Mammary epithelial cell (primary cell): ENCODE measurements at places on chromosomes 12 and 14.

DNA sequence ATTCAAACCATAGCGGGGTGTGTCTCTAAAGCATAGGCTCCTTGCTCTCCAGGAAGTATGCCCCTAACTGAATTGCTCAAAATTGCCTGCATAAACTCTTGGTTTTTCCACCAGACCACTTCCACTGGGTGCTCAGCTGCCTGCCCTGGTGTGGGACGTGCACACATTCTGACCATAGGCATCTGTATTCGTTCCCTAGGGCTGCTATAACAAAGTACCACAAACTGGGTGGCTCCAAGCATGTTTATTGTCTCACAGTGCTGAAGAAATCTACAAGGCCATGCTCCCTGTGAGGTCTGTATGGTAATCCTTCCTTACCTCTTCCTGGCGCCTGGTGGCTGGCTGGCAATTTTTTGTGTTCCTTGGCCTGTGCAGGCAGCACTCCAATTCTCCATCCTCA is 16.4 kb upstream of the GALNT6 start:
- no peak for DNase-seq

- no peak for DNase-seq
Observed at GRCh38 chr12:109069307-109070271, 17.2 kb downstream of the USP30 start.

DNA sequence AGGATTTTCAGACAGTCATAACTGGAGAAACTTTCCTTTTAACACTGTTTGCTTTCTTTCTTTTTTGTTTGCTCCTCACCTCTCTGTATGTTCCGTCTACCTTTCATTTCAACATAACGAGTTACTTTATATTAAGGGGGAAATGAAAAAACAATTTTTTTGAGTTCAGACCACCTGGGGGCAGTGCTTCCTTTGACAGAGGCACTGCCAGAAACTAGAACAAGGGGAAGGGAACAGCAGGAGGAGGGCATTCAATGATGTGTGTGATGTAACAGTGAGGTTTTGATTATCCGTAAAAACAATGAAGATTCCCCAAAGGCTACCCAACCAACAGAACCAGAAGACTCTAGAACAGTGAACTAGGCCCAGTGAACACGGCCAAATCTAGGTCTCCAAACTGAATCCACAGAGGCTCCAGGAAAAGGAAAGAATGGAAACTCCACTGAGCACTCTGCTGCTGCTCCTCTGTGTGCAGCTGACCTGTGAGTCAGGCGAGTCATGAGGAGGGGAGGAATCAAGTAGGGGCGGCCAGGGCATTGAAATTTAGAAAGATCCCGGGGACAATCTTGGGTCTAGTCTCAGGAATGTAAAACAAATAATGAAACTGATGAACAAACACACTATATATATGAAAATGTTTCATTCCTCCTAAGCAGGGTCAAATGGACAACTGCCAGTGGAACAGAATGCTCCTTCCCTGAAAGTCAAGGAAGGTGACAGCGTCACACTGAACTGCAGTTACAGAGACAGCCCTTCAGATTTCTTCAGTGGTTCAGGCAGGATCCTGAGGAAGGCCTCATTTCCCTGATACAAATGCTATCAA is 323.5 kb downstream of the DAD1 start:
- peak; percentile 73 for DNase-seq

DNA sequence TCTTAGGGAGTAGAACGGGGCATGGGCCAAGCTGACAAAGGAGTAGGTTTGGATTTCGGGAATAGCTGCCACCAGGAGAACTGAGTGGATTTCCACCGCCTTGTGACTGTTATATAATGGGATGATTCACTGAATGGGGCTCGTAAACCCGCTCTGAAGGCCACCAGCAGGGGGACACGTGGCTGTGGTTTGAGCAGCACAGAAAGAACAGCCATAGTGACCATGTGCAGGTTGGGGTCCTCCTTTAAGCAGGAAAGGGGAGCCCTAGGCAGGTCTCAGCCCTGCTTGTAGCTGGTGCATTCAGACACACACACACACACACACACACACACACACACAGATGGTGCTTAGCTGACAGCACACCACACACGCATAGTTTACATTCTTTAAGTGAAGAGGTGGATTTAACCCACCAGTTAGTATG is 8.6 kb upstream of the ASB2 start:
- peak; percentile 54 for DNase-seq

DNA sequence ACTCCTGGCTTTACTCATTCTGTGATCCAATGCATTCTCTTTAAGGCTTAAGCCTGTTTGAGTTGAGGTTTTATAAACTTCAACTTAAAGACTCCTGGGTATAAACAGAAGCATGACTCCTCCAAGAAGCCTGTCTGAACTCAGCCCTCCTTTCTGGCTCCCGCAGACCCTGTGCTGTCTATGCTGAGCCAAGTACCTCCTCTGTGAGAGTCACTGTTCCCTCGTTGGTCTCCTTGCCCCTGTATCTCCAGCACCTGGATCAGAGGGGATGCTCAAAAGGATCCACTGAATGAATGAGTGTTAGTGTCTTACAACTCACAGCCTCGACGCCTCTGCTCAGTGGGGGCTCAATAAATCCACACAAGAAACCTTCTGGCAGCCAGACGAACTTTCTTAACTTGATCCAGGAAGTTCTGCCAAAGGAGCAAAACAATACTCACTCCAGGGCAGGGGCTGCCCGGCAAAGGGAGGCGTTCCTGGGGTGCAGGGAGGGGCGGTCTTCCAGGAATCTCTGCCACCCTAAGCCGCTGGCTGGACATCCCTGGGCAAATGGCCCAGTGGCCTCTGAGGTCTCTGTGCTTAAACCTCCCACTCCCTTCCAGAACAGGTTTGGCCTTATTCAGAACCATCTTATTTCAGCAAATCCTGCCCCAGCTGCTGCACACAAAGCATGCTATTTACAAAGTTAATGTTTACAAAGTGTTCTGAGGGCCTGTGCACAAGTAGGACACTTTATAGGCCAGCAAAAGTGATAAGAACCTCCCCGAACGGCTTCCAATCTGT is 32.9 kb downstream of the MAP1LC3B2 start:
- no peak for DNase-seq

DNA sequence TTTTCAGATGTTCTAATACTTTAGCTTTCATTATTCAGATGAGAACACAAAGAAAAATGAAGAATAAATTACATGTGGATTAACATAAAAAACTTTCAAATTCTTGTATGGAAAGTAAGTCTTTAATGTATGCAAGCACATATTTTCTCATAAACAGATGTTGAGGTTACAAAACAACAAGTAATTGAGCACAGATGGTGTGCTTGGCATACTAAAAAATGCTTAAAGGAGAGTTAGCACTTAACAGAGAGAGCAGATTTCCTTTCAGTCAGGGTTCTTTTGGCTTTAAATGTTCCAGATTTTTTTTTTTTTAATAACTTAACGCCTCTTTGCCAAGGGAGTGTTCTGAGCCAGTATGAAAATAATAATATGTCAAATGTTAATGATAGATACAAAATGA is 96.0 kb downstream of the RASSF9 start:
- no peak for DNase-seq
